T-helper 2 cell (primary cell): ENCODE measurements at places on chromosomes 7 and 10.

- DNase-seq: no peak
These were observed 789.4 kb downstream of the TYW1 start for GRCh38 chr7:67786021-67786420.

GRCh38 chr7:99034932-99035722, 108.8 kb downstream of the SMURF1 start:
- no peak for DNase-seq

DNA sequence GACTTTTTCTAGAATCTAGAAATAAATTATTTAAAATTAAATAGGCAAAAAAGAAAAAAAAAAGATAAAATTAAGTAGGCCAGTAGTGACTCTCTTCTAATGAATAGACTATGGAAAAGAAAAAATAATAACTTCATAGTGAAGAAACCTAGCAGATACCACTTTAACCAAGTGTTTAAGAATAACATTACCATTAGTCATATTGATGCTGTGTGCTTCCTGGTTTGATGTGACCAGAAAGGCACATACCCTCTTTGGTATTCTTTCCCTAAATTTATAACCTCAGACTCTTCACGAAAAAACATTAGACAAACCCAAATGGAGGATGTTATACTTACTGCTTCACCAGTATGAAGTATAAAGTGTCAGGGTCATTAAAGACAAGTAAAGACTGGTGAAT, 42.6 kb downstream of the KIF20B start:
- no peak for DNase-seq

- peak; percentile 62 for DNase-seq
These were observed 14.6 kb downstream of the EPC1 start for GRCh38 chr10:32332299-32332750.

- DNase-seq: no peak
These were observed 11.2 kb downstream of the CTBP2 start for GRCh38 chr10:125149036-125149679.

GRCh38 chr10:2964632-2965296, 102.6 kb upstream of the PFKP start:
- no peak for DNase-seq

DNA sequence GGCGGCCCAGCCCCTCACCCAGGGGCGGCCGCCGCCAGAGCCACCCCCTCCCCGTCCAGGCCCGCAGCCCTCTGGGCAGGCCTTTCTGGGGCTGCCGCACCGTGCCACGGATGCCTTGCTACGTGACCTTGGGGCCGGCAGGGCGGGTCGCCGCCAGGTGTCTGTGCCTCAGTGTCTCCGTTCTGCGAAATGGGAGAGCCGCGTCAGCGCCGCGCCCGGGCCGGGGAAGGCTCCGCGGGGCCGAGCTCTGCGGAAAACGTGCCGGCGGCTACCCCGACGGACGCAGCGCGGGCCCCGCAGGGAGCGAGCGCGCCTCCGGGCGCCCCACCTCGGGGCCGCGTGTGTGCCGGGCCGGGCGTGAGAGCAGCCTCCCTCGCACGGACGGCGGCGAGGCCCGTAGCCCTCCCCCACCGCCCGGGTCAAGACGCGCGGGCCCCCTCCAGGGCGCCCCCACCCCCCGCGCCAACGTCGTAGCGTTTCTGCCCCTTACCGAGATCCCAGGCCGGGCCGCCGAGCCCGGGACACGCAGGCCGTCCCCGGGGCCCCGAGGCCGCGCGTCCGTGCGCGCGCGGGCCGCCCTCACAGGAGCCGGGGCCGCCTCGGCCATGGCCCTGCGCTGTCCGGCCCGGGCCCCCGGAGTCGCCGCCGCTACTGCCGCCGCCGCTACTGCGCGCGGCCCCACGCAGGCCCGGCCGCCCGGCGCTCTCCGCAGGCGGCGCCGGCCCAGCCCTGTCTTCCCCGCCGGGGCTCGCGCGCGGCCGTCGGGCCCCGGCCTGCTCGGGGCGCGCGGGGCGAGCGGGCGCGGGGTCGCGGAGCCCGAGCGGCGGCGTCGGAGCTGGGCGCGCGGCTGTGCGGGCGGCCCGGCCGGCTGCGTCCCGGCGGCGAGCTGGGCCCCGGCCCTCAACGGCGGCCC, 1.1 kb downstream of the ZNF777 start:
- DNase-seq: no peak

GRCh38 chr7:40468891-40469864, 334.4 kb downstream of the SUGCT start:
- no peak for DNase-seq

DNA sequence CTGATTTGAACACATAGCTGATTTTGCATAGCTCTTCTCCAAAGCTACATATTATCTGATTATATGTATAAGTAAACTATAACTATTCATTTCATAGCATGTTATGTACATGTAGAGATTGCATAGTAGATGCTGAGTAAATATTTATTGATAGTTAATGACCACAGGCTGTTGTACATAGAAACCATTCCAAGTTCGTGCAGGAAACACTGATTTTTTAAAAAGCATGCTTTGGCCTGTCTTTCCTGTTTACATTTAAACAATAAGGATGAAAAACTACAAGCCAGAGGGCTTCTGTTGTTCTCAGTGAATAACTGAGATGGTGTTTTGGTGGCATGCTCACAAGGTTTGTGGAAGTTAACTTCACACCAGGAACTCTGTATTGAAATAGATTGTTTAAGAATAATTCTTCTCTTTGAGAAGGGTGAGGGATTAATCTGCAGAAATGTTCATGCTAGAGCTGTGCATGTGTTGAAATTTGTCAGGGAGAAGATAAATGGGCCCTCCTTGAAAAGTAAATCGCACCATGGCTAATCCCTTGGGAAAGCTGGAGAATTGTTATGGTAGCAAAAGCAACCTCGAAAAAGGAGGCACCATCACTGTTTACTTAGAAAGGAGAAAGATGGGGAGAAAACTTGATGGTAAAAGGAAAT, 120.2 kb upstream of the SP8 start:
- no peak for DNase-seq

DNA sequence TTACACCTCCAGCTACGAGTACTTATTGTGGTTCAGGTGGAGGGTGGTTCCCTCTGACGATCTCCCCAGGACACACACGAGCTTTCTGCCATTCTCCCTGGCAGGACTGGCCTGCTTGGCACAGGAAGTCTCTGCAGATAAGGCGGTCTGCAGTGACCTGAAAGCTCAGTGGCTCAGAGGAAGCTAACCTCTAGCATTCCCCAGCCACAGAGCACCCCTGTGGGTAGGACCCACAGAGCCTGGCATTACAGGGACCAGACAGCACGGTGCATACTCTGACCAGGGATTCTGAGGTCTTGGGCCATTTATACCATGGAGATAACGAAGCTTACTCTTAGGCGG, 1.9 kb upstream of the GPR146 start:
- no peak for DNase-seq

DNA sequence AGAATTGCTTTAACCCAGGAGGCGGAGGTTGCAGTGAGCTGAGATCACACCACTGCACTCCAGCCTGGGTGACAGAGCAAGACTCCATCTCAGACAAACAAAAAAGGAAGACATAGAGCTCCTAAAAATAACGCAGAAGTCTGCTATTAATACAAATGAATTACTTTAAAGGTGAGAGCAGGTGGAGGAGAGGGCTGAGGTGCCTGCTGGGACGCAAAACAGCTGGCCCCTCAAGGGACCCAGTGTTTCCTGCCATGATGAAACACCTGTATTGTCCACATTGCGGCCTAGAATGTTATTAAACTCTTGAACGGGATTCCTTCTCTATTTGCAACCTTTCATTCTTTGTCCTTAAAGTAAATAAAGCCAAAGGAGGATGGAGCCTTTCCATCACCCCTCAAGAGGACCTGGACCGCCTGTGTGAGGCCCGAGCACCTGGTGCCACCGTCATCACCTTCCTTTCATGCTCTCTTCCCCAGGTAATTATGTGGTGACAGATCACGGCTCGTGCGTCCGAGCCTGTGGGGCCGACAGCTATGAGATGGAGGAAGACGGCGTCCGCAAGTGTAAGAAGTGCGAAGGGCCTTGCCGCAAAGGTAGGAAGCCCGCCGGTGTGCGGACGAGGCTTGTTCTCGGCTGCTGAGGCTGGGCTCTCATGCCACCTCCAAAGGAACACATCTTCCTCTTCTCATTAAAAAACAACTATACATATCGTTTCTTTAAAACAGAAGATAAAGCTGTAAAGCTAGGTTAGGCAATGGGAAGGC, 136.7 kb downstream of the EGFR start:
- DNase-seq: no peak
